ENCODE measurements at places on chromosomes 11 and 22. TPM values are rescaled to one million over a fixed set of nuclear protein-coding genes. Genes with fewer than 3 reads are reported as not detected.

GRCh38 chr22:41367039-41367679 is 14.6 kb upstream of the TEF start:
- peak; percentile 42 for DNase-seq

DNA sequence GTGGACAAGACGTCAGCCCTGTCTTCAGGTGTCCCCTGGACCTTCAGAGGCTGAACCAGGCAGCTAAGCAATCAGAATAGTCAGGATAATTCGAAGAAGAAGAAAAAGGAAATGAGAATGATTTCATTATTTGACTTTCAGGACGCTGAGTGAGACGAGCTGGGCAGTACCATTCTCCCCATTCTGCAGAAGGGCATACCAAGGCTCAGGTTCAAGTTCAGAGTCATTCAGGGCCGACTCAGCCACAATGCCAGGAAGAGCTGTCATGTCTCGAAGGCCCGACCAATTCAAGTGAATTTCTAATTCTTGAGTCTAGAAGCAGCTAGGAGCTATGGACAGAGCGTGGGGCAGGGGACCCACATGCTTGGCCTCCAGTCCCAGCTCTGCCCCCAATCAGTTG is 33.8 kb upstream of the CD82 start:
- DNase-seq, result no peak

DNA sequence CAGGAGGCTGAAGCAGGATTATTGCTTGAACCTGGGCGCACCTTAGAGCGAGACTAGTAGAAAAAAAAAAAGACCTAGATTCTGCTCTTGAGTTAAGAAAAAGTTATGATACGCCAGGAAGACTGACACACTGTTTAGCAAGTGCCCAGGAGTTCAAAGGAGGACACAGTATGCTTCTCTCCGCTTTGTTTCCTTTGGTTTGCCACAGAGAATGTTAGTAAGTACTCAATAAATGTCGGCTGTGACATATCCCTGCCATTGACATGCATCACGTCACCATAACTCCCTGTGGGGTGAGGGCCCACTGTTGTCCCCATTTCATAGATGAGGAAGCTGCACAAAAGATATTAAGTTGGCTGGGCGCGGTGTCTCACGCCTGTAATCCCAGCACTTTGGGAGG is 7.1 kb downstream of the SPTBN2 start:
- no peak for DNase-seq

Gene ACAD8
- total RNA-seq, result 51.9 TPM

DNA sequence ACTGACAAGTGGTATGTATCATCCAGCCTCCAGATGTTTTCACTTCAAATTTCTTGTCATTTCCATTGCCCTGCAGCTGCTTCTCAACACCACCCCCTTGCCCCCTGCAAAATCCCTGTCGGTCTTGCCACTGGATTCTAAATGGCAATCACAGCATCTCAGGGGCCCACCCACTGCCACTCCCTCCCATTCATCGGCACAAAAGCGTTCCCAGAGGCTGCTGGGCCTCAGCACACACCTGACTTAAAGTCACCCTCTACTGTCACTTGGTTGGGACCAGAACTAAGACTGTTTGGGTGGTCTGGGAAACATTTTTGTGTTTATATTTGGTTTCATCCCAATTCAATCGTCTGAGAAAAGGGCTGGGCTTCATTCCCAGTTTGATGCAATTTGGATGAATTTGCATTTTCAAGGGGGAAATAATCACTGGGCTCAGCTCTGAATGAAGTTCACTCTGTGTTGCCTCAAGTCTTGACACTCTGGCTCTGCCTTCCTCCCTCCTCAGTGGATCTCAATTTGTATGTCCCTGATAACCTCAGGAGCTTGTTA is 27.1 kb downstream of the SYT13 start:
- no peak for DNase-seq

GRCh38 chr11:17734418-17734911 is at the start of gene KCNC1:
Gene KCNC1 (plus strand): TSS chr11:17734781. CDS start chr11:17736003, 1,222 bp downstream.
- DNase-seq, result peak; percentile 62

DNA sequence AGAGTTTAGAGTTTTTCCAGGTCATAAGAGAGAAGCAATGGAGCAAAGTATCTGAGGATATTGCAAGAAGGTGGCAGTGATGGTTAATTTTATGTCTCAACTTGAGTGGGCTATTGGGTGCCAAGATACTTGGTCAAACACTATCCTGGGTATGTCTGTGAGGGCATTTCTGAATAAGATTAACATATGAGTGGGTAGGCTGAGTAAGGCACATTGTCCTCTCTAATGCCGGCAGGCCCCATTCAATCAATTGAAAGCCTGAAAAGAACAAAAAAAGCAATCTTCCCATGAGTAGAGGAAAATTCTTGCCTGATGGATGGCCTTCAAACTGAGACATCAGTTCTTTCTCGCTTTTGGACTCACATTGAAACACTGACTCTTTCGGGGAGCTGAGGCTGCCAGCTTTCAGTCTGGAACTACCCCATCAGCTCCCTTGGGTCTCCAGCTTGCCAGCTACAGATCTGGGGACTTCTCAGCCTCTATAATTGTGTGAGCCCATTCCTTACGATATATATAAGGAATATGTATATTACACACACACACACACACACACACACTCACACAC is 228.8 kb downstream of the BUD13 start:
- no peak for DNase-seq

- DNase-seq, result no peak
Observed at GRCh38 chr22:26550498-26551033, 38.3 kb upstream of the TFIP11 start.

- no peak for DNase-seq
Observed at GRCh38 chr22:22362936-22363335, 118.3 kb downstream of the VPREB1 start.

- DNase-seq, result no peak
Observed at GRCh38 chr11:60257956-60258722, 15.2 kb upstream of the MS4A4E start.

GRCh38 chr11:122681735-122682134 is 26.2 kb downstream of the UBASH3B start:
- DNase-seq, result no peak

- DNase-seq, result no peak
Observed at GRCh38 chr11:119643212-119643875, 85.7 kb downstream of the NECTIN1 start.

DNA sequence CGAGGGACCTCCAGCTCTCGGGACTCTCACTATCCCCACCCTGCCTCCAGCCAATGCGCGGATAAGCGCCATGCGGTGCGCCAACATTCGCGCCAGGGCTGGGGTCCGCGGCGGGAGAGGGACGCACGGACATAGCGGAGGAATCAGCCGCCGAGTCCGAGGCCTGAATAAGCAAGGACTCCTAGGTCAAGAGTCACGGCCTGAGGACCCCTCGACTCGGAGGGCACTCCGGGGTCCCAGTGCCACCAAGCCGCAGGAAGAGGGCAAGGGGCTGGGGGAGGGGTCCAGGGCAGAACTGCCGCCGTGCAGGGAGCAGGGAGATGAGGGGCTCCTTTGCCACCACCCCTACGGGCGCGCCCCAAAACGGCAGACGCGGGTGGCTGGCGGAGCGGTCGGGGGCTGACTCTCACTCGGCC is 552 bp downstream of the DSCAML1 start:
- no peak for DNase-seq

Gene SSTR3
- 0.22 TPM for total RNA-seq

- DNase-seq, result no peak
Observed at GRCh38 chr22:45630436-45630835, 41.2 kb upstream of the ATXN10 start.

DNA sequence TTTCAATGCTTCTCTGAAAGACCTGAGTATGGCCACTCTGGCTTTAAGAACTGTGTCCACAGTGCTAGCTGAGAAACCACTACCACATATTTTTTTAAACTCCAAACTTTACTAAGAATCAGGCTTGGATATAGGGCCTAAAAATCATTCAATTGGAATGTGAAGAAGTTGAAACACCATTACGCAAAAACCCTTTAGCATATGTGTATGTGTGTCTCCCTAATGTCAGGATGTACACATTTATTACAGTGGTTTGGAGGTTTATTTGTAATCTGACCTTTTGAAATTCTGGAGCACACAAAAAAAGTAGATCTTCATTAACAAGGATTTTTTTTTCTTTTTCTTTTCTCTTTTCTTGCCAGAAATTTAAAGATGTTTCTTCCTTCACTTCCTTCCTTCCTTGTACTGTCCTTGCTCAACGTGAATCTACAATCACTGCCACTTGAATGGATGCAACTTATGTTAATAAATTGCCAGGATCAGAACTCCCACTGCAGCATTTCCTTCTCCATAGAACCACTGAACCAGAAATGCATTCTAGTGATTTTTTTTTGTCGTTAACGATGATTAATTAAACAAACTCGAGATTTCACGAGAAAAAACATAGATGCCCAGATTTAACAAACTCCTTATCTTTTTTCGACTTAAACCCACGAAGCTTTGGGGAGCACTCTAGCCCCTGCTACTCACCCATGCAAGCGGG is 3.1 kb upstream of the ADM start:
- DNase-seq, result no peak

DNA sequence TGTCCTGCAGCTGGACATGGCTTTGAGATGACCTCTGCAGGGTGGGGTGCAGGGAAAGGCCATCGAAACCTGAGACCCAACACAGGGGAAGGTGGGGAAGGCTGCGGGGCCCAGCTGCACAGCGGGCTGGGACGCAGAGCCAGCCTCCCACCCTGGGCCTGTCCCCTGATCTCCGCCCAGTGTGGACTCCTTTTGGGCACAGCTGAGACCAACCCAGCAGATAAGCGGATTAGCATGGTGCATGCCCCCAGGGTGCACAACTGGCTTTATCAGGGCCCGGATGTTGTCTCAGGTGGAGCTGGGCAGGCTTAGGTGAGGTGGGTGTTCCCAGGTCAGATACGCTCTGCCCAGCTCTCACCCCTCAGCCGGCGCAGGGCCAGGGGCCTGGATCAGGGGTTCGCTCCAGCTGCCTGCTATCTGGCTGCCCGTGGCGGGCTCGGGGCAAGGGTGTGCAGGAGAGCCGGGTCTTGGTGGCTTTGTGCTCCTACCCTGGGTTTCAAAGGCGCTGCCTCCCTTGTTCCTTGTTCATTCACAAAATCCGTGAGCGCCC is 28.1 kb upstream of the MUC5AC start:
- peak; percentile 10 for DNase-seq

- DNase-seq, result no peak
Observed at GRCh38 chr11:6650980-6651379, 4.6 kb downstream of the DCHS1 start.

GRCh38 chr11:124113890-124114289 is 1.4 kb upstream of the VWA5A start:
- no peak for DNase-seq

Gene P4HA3
- not detected for total RNA-seq

DNA sequence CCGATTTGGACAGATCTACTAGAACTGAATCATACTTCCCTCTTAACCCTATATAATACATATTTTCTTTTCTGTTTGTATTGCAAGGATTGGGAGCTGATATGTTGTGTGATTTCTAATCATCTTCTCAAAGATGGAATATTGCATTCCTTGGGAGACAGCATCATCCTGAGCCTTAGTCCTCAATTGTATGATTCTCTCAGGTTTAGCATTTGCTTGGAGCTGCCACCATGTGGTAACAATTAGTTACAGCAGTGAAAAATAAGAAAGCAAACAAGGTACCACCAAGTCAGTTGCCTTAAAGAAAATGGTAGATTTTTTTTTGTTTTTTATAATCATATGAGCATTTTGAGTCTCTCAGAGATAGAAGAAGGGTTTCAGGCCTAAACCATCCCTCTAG is 11.9 kb downstream of the SNX19 start:
- no peak for DNase-seq

- no peak for DNase-seq
Observed at GRCh38 chr11:65810046-65810868, 23.4 kb downstream of the OVOL1 start.

Gene GVQW3
- total RNA-seq, result 7.0 TPM

DNA sequence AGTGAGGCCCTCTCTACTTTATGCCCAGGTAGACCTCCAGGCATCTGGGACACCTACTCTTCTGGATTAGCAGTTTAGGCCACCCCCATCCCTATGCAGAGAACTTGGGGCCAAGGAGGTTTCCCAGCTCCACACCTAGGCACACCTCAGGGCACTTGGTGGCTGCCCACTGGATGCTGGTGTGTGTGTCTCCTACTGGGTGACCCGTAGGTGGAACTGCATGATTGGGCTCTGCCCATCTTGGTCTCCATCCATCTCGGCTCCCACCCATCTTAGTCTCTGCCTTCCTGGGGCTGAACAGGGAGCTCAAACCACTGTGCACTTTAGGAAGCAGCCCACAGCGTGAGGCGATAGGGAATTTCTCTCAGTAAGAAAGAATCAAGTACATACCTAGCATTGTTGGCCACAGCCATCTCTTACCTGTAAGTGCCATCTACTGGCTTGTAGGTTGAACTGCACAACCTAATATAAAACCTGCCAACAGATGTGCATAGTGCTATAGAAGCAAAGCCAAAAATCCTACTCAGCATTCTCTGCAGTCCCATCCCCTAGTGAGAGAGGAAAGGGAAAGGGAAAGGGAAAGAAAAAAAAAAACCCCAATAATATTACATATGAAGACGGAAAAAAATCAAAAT is 61.6 kb upstream of the PTPN5 start:
- DNase-seq, result peak; percentile 36

DNA sequence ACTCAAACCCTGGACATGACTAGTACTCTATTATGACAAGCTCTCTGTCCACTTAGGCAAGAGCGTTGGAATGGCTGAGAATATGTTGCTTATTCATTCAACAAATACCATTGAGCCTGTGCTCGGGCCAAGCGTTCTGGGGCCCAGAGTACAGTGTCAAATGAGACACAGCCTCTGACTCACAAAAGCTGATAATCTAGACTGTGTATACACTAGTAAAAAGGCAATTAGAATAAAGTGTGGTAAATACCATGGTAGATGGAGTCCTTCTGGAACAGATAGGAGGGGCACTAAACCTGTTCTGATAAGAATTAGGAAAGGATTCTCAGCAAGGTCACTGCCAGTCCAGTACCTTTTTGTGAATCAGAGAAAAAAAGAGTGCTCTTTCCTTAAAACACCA is 24.7 kb downstream of the KCNE3 start:
- no peak for DNase-seq

GRCh38 chr22:44638971-44639760 is 62.8 kb upstream of the PRR5 start:
- DNase-seq, result no peak

Gene VPREB1
- not detected for total RNA-seq

Gene STIM1
- 17.0 TPM for total RNA-seq

DNA sequence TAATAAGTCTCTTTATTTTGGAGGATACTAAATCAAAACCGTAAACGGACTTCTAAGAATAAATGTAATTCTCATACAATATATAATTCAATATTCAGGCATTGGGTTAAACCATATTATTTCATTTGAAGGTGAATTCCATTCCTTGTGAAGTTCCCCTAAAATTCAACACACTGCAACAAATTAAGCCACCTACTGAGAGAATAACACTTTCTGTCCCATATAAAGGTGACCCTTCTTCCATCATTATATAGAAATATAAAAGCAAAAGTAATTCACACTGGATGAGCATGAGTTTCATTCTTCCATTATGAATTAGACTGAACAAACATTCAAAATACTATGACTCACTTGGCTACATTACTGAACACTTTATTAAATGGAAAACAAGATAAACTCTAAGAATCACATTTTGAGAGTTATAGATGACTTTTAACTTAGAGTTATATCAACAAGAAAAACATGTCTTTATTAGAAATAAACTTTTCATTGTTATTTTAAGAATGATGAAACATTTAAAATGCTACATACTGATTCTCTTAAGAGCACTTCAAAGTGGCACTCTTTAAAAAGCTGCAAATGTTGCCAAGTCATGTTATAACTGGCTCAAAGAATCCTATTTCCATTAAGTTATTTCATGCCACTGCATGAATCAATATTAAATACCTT is 2.8 kb downstream of the SESN3 start:
- DNase-seq, result no peak

GRCh38 chr11:2835296-2835695 is 50.3 kb downstream of the CDKN1C start:
- DNase-seq, result no peak

GRCh38 chr22:42635531-42635930 is 4.9 kb downstream of the ATP5MGL start:
- DNase-seq, result no peak

Gene MS4A14
- 0.07 TPM for total RNA-seq

All from WTC11 (cell line).